Activated naive CD4-positive, alpha-beta T cell treated with anti-CD3 and anti-CD28 coated beads, Interleukin-2, amount 50 U/mL, for 72 hours (primary cell): ENCODE measurements at places on chromosomes 7 and 10.

- no peak for DNase-seq
Measured at GRCh38 chr10:93412801-93413200, 69.3 kb downstream of the MYOF start.

- DNase-seq: no peak
Measured at GRCh38 chr7:28855538-28856217, 102.5 kb downstream of the TRIL start.

DNA sequence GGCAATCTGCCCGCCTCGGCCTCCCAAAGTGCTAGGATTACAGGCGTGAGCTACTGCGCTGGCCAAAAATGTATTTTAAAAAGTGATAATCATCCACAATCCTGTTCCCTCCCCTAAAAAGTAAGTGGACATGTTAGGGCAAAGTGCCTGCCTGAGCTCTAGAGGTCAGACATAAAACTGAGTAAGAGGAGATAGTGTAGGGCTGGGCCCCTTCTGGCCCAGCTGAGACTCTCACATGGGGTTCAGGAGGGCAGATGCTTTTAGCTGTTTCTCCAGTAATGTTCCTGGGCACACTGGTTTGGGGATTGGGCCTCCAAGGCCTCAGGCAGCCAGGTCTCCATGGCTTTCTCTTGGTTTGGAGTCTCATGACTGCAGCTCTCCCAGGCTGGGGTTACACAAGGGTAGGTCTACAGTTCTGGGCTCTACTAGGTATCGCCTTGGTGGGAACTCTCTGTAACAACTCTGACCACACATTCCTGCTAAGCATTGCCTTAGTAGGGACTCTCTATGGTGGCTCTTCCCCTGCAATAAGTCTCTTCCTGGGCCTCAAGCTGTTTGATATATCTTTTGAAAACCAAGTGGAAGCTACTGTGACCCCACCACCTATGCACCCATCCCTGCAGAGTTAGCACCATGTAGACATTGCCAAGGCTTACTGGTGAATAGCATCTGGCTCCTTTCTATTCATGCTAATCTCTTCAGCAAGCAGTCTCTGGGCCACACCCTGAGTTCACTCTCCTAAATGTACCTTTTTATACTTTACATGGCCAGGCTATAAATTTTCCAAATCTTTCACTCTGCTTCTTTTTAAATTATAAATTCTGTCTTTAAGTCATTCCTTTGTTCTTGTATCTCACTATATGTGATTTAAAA, 6.9 kb upstream of the NUDCD3 start:
- no peak for DNase-seq

GRCh38 chr10:33804584-33804983, 470.1 kb upstream of the NRP1 start:
- no peak for DNase-seq

GRCh38 chr7:24854866-24855265, 97.6 kb upstream of the GSDME start:
- no peak for DNase-seq

DNA sequence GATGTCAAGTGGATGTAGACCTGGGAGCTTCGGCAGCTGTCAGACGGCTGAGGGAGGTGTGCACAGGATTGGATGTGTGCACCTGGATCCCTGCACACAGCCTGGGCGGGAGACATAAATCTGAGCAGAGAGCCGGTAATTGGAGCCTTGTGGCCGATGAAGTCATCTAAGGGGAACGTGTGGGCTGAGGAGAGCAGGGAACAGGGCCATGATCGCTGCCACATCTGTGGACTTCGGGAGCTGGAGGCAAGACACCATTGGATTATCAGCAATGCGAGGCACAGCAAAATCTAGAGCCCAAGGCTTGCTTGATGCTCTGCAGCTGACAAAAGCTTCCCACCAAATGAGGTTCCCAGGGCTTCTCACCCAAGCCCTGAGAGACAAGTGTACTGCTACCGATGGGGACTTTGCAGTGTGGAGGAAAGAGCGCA, 147.7 kb downstream of the PTPN20 start:
- DNase-seq: no peak

DNA sequence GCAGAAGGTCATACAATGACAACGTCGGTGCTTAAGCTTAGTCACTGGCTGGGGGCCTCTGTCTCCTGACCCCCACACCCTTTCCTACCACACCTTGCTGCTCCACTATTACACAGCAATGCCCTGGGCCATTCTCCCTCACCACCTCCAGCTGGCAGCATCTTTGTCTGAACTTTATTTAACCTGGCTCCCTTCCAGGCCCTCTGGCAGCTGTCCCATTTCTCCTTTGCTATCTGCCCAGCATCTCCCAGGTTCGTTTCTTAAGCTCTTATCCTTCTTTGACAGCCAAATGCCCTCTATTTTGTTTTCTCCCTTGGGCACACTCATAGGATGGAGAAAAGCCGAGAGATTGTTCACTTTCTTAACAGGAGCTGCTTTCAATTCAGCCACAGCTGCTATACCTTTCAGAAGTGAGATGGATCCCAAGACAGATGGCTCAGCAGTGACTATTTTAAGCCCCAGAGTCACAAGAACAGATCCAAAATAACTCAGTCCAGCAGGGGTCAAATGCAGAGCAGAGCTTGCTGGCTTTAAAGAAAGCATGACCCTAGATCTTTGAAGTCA, 1277.1 kb upstream of the AUTS2 start:
- DNase-seq: no peak

GRCh38 chr10:338171-339037, 203.1 kb downstream of the ZMYND11 start:
- DNase-seq: no peak

- no peak for DNase-seq
Measured at GRCh38 chr10:5970527-5970926, 6.8 kb downstream of the IL15RA start.

DNA sequence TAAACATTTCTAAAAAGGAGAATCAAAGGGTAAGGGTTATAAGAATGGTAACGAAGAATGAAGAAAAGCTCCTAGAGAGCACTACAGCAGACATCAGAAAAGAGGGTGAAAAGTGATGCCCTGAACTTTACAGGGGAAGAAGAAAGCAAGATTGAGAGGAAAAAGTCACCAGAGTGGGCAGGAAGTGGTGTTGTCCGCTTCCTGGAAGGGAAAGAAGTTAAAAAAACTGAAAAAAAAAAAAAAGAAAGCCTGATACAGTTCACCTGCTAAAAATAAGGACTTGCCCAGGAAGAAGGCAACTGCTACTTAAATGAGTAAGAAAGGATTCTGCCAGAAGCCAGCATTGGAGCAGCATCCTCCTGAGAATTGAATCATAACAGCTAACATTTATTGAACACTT, 330.1 kb upstream of the PHF14 start:
- no peak for DNase-seq
